A549 treated with Mapracorat at 1 μM for 4 hours (cell line): ENCODE measurements at places on chromosomes 12 and 14. TPM values are rescaled to one million over a fixed set of nuclear protein-coding genes. Genes with fewer than 3 reads are reported as not detected.

The P2RX7 gene
- not detected in 5 replicates for total RNA-seq

The PLEKHG7 gene
- total RNA-seq: not detected in 5 replicates

The PPP1R13B gene
- total RNA-seq: 4.0 to 5.6 TPM (median 4.6 TPM) in 5 replicates

The TRPV4 gene
- total RNA-seq: 0.06 to 0.26 TPM (median 0.14 TPM) in 5 replicates

The C2CD5 gene
- total RNA-seq: 11.2 to 13.0 TPM (median 12.6 TPM) in 5 replicates

The WBP11 gene
- total RNA-seq: 47.9 to 53.3 TPM (median 48.3 TPM) in 5 replicates

The SLC2A3 gene
- 3.8 to 4.8 TPM (median 4.5 TPM) in 5 replicates for total RNA-seq

The C12orf50 gene
- 0.12 to 0.19 TPM (median 0.14 TPM) in 3 of 5 replicates, not detected in the others for total RNA-seq

The MORN3 gene
- 0.10 to 0.34 TPM (median 0.30 TPM) in 5 replicates for total RNA-seq

The ADCK1 gene
- total RNA-seq: 6.0 to 6.4 TPM (median 6.2 TPM) in 5 replicates

The EIF5 gene
- 204 to 278 TPM (median 259 TPM) in 5 replicates for total RNA-seq

The SMIM41 gene
- total RNA-seq: not detected in 5 replicates

The MIP gene
- 0.13 to 0.32 TPM (median 0.23 TPM) in 4 of 5 replicates, not detected in the other for total RNA-seq

The MGST1 gene
- 723 to 889 TPM (median 758 TPM) in 5 replicates for total RNA-seq

The LRP10 gene
- total RNA-seq: 60.9 to 82.6 TPM (median 74.7 TPM) in 5 replicates

The KLRC2 gene
- total RNA-seq: 1.5 to 2.3 TPM (median 1.9 TPM) in 5 replicates

The POTEM gene
- not detected in 5 replicates for total RNA-seq

The ELK3 gene
- 58.7 to 79.5 TPM (median 71.9 TPM) in 5 replicates for total RNA-seq

The ESPL1 gene
- total RNA-seq: 15.5 to 21.8 TPM (median 19.0 TPM) in 5 replicates

The HEATR5A gene
- total RNA-seq: 13.0 to 20.3 TPM (median 18.3 TPM) in 5 replicates

The RNFT2 gene
- 1.9 to 3.5 TPM (median 2.3 TPM) in 5 replicates for total RNA-seq

The CMKLR1 gene
- 0.13 TPM in 1 of 5 replicates, not detected in the others for total RNA-seq

The RBM19 gene
- 15.5 to 18.6 TPM (median 17.8 TPM) in 5 replicates for total RNA-seq

The OR4E2 gene
- total RNA-seq: not detected in 5 replicates

The FOXG1 gene
- 0.13 to 0.23 TPM (median 0.15 TPM) in 5 replicates for total RNA-seq

The SRRM4 gene
- total RNA-seq: not detected in 5 replicates

The PTGR2 gene
- 7.0 to 10.2 TPM (median 8.4 TPM) in 5 replicates for total RNA-seq

The KLRC1 gene
- not detected in 5 replicates for total RNA-seq

The TAS2R10 gene
- total RNA-seq: 0.22 TPM in 1 of 5 replicates, not detected in the others

The C14orf180 gene
- total RNA-seq: not detected in 5 replicates

The MYO1H gene
- total RNA-seq: not detected in 5 replicates

The EFS gene
- not detected in 5 replicates for total RNA-seq

The MANSC4 gene
- total RNA-seq: not detected in 5 replicates

The OVCH1 gene
- not detected in 5 replicates for total RNA-seq

The GRIP1 gene
- total RNA-seq: 1.4 to 2.6 TPM (median 1.6 TPM) in 5 replicates

The SMCO2 gene
- total RNA-seq: 0.17 to 0.69 TPM (median 0.26 TPM) in 3 of 5 replicates, not detected in the others

The NPFF gene
- not detected in 5 replicates for total RNA-seq

The DEPDC4 gene
- total RNA-seq: 0.85 to 1.8 TPM (median 1.5 TPM) in 5 replicates
